ENCODE measurements at places on chromosomes 16 and 17.

GRCh38 chr17:56635641-56636040, 42.1 kb downstream of the NOG start:
- DNase-seq: no peak

GRCh38 chr17:35048685-35049379, 14.7 kb downstream of the RFFL start:
- DNase-seq: no peak

DNA sequence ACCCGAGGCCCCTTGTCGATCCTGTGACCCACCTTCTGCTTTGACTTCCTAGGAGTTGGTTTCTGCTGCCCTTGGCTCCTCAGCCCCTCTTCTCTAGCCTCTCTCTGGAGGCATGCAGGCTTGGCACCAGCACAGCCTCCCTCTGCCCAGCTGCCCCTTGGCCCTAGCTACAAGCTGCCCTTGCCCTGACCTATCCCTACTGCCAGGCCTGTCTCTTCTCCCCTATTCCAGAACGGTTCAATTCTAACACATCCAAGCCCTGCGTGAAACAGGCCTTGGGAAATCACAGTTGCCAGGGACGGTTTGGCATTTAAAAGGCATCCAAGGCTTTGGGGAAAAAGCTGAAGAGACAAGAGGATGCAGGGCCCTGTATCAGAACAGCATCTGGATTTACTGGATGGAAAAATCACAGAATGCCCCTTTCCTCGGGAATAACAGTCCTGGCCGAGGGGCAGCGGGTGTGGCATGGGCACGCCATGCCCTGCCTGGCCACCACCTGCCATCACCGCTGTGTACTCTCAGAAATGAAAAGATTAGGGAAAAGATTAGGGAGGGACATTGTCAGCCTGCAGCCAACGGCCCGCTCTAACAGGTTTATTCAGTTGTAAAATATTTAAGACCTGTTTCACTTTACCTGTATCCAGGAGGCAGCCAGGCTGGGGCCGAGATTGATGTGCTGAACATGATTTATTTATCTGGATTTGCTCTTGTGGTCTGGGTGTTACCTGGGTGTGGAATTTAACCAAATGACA, 15.8 kb downstream of the RAI1 start:
- no peak for DNase-seq

- DNase-seq: no peak
These were observed 1.1 kb upstream of the NME2 start for GRCh38 chr17:51164911-51165679.

DNA sequence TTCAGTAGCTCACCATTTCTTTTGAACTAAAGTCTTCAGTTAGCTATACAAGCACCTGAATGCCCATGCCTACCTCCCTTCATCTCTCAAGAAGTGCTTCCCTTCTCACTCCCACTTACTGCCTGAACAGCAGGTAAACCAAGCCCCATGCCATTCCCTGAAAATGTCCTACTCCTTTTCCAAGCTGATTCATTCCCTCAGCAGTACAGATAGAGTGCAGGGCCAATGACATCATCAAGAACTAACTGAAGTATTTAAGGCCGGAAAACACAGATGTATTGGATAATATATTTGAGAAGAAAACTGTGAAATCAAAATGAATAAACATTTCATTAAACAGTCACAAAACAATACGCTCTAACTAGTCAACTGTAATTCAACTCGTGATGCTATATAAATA, 478.8 kb upstream of the CDH11 start:
- no peak for DNase-seq

DNA sequence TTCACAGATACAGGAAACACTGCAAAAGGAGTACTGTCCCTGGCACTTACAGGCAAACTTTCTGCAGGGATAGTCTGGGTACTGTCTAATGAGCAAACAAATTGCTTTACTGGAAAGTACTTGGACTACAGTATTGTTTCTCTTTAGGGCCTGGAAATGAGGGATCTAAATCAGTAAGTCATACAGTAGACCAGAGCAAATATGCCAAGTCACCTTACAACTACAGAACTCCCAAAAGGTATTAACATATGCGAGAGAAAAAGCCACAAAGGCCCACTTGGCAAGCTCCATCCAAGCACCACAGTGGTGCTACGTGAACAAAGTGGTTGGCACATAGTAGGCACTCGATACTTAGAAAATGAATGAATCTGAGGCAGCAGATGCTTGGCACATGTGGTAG, 87.8 kb downstream of the ZZEF1 start:
- no peak for DNase-seq

- peak; percentile 48 for DNase-seq
These were observed 228.5 kb upstream of the PMFBP1 start for GRCh38 chr16:72400257-72401083.

All from hippocampal formation (tissue), 2 donors.